ENCODE measurements at places on chromosomes 12 and 14. TPM values are rescaled to one million over a fixed set of nuclear protein-coding genes. Genes with fewer than 3 reads are reported as not detected.

DNA sequence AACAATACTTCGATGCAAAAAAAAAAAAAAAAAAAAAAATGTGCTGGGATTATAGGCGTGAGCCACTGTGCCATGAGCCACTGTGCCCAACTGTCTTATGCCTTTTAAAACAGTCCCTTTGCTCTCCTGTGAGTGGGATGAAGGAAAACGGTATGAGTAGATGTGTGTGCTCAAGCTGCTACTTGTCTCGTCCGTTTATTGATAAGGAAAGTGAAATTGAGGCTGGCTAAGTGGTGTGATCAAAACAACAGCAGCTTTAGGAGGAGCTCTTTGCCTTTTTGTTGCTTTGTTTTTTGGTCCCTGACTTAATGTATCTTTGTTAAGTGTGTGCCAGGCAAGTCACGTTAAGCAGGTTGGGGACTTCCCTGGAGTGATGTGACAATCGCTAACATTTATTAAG lies 275.9 kb downstream of the TMEM132C start:
- H3K27ac ChIP-seq = no peak overlapping the region
- no peaks in the 10 kb centered on the region for H3K4me1 ChIP-seq
- no peak overlapping the region for H3K4me3 ChIP-seq
- H3K27me3 ChIP-seq = no peaks in the 10 kb centered on the region

DNA sequence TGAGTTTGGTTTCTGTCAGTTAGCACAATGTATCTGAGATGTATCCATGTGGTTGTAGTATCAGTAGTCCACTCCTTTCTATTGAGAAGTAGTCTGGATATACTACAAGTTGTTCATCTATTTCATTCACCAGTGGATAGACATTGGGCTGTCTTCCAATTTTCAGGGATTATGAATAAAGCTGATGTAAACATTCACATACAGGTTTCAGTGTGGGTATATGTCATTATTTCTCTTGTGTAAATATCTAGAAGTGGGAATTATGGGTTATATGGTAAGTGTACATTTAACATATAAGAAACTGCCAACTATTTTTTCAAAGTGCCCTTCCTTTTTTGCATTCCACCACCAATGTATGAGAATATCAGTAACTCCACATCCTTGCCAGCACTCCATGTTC lies 35.9 kb downstream of the PHLDA1 start:
- no peak for DNase-seq
- H3K4me1 ChIP-seq = no peaks in the 10 kb centered on the region
- no peaks in the 10 kb centered on the region for H3K27me3 ChIP-seq
- no peaks in the 10 kb centered on the region for H3K36me3 ChIP-seq

GRCh38 chr12:93790472-93791152 lies 113.4 kb downstream of the CRADD start:
- H3K36me3 ChIP-seq = no peaks in the 10 kb centered on the region
- no peak for DNase-seq
- H3K4me1 ChIP-seq = peaks cover 16% of the 10 kb centered on the region
- no peak overlapping the region for H3K27ac ChIP-seq

DNA sequence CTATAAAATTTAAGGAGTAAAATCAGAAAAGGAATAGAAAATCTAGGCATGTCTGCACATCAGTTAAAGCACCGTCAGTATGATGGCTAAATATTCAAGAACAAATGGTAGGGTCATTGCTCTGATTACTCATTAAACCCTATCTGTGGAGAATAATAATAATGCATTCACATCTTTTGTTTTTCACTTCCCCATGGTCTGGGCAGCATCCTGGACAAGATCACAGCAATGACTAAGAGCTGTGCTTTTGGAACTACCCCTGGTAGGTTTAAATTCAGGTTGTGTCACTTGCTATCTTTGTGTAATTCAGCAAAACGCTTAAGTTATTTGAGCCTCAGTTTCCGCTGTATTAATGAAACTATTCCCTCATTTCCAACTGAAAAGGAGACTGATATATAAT lies 33.1 kb downstream of the C12orf42 start:
- H3K4me3 ChIP-seq = no peak overlapping the region
- no peaks in the 10 kb centered on the region for H3K4me1 ChIP-seq
- H3K36me3 ChIP-seq = no peaks in the 10 kb centered on the region

- no peaks in the 10 kb centered on the region for H3K4me1 ChIP-seq
- no peak overlapping the region for H3K27ac ChIP-seq
- DNase-seq = no peak
- H3K27me3 ChIP-seq = no peaks in the 10 kb centered on the region
- H3K4me3 ChIP-seq = no peak overlapping the region
Measured at GRCh38 chr12:41585784-41586183, 397.7 kb downstream of the PDZRN4 start.

GRCh38 chr12:122903693-122904034 lies 7.7 kb upstream of the VPS37B start:
- H3K27ac ChIP-seq = no peak overlapping the region
- no peak overlapping the region for H3K4me3 ChIP-seq
- no peaks in the 10 kb centered on the region for H3K27me3 ChIP-seq
- H3K4me1 ChIP-seq = no peaks in the 10 kb centered on the region
- H3K36me3 ChIP-seq = no peaks in the 10 kb centered on the region
- DNase-seq = no peak

GRCh38 chr12:57896115-57896433 lies 45.3 kb upstream of the ATP23 start:
- H3K4me3 ChIP-seq = peak overlapping the region; percentile 42
- no peak for DNase-seq

DNA sequence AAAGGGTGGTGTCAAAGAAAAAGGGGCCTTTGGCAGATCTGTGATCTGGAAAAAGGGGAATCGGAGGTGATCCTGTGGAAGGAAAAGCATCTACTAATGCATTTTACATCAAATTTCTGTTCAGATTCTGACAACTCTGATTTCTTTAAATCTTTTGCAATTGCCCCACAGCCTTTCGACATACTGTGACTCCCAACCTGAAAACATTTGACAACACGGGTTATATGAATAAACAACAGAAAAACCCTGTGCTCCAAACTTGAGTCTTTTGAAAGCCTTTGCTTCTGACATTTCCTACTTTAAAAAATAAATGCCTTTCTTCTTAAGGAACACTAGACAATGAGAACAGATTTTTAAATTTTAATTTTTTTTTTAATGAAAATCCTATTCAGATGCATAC lies 231.9 kb upstream of the HMGA2 start:
- no peak overlapping the region for H3K4me3 ChIP-seq
- no peaks in the 10 kb centered on the region for H3K36me3 ChIP-seq
- H3K27ac ChIP-seq = no peak overlapping the region
- no peaks in the 10 kb centered on the region for H3K4me1 ChIP-seq

DNA sequence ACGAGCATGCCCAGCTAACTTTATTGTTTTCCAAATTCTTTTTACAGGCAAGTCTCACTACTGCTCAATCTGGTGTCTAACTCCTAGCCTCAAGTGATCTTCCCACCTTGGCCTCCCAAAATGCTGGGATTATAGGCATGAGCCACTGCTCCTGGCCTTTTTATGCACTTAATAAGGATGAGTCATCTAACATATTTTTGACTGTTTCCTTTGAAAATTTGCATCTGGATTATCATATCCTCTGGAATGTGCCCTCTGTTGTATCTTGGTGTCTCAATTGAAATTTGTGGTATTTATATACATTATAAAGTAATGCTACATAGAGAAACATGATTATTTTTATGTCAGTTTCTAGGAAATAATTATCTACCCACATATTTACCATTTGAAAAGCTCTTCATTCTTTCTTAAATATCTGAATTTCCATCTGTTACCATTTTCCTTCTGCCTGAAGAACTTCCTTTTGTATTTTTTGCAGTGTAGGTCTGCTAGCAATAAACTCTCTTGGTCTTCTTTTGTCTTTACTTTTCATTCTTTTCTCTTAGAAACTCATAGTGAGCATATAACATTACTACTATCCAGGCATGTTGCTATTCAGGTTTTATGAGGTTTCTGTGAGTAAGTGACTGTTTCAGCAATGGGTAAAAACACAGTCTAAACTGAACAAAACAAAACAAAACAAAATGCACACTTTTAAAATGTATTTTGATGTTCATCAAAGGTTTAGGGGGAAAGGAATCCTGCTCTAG lies 52.8 kb upstream of the CNOT2 start:
- no peak overlapping the region for H3K4me3 ChIP-seq
- H3K4me1 ChIP-seq = no peaks in the 10 kb centered on the region
- H3K36me3 ChIP-seq = no peaks in the 10 kb centered on the region

DNA sequence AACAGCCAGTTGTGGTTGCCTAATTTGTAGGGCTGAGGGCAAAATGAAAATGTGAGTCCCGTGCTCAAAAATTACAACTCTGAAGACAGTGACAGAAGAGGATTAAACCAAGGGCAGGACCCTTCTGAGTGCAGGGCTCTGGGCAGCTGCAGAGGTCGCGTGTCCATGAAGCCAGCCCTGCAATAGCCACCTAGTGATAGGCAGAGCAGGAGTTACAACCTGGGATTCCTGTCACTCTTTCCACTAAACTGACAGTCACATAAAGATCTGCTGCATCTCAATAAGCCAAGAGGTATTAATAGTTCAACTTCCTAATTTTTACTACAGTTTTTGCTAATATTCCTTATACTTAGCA lies 94.1 kb downstream of the SLC2A13 start:
- H3K27me3 ChIP-seq = no peaks in the 10 kb centered on the region
- no peaks in the 10 kb centered on the region for H3K36me3 ChIP-seq
- no peak for DNase-seq
- no peak overlapping the region for H3K27ac ChIP-seq
- H3K4me3 ChIP-seq = no peak overlapping the region
- no peaks in the 10 kb centered on the region for H3K4me1 ChIP-seq

- H3K4me1 ChIP-seq = peaks cover 8% of the 10 kb centered on the region
- H3K4me3 ChIP-seq = no peak overlapping the region
- no peak overlapping the region for H3K27ac ChIP-seq
- DNase-seq = no peak
Measured at GRCh38 chr14:21033133-21033698, 1.4 kb downstream of the RNASE13 start.

GRCh38 chr14:83988275-83988674 lies 1541.7 kb upstream of the FLRT2 start:
- no peak overlapping the region for H3K27ac ChIP-seq
- H3K36me3 ChIP-seq = no peaks in the 10 kb centered on the region
- no peak overlapping the region for H3K4me3 ChIP-seq
- H3K27me3 ChIP-seq = no peaks in the 10 kb centered on the region

DNA sequence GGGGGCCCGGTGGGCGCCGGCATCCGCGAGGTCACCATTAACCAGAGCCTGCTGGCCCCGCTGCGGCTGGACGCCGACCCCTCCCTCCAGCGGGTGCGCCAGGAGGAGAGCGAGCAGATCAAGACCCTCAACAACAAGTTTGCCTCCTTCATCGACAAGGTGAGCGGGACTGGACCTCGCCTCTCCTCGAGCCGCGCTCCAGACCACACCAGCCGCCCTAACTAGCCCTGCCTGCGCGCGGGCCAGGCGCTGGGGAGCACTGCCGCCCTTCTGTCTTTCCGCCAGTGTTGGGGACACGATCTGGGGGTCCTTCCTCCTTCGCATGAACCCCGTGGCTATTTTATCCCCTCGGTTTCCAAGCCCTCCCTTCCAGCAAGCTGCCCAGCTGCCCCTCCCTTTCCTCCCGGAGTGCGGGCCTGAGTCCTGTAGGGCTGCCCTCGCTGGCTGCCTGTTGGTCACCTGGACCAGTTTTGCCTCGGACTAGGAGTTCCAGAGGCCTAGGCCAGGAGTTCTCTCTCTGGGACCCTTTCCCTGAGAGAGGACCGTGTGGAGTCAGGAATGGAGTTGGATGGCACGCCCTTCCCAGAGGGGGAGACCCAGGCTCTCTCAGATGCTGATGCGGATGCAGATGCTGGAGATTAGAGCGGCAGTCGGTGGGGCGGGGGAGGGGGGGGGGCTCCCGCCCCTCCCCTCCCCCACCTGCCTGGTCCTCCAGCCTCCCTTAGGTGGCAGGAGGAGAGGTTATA lies 592 bp downstream of the KRT7 start:
- no peak overlapping the region for H3K4me3 ChIP-seq
- H3K27me3 ChIP-seq = peaks cover 20% of the 10 kb centered on the region
- DNase-seq = no peak
- H3K27ac ChIP-seq = no peak overlapping the region
- no peaks in the 10 kb centered on the region for H3K36me3 ChIP-seq

Gene KRT72
- not detected for total RNA-seq

Gene GLIPR1L1
- total RNA-seq = not detected

Gene DAO
- not detected for total RNA-seq

Gene ZFYVE26
- 19.6 TPM for total RNA-seq

Gene CLEC4D
- total RNA-seq = not detected

Gene TEAD4
- 7.2 TPM for total RNA-seq

Gene DEGS2
- 0.61 TPM for total RNA-seq

Gene RACGAP1
- total RNA-seq = 6.1 TPM

Gene GLT1D1
- total RNA-seq = not detected

Gene ARHGDIB
- 101 TPM for total RNA-seq

Gene ABCD2
- 1.3 TPM for total RNA-seq

All from adrenal gland (tissue), 19 donors.